Ureter (tissue), 1 donor: ENCODE measurements at places on chromosomes 4 and X. TPM values are rescaled to one million over a fixed set of nuclear protein-coding genes. Genes with fewer than 3 reads are reported as not detected.

- DNase-seq, result no peak
Measured at GRCh38 chr4:159159611-159160010, 56.7 kb downstream of the RAPGEF2 start.

The PDE6B gene
- 15.1 TPM for total RNA-seq

The DRD5 gene
- total RNA-seq, result not detected

GRCh38 chr4:138259271-138259670 lies 17.1 kb upstream of the SLC7A11 start:
- DNase-seq, result no peak

DNA sequence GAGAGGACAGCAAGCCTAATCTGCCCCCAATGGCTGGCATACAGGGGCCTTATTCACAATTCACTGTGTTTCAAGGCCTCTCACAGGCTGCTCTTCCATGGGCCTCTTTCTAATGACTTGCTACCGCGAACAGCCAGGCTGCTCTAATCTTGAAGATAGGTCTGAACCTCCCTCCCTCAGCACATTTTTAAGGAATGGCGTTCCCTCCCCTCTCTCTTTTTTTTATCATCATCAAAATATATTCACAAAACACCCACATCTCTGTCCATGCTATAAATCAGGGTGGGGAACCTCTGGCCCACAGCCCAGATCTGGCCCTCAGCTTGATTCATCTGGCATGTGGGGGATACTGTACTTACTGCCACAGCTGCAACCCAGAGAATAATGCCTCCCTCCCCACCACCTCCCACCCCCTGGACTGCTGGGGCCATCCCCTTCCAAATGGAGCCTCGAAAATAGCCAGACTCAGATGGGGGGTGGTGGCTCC lies 76.2 kb upstream of the PLAC1 start:
- DNase-seq, result no peak

DNA sequence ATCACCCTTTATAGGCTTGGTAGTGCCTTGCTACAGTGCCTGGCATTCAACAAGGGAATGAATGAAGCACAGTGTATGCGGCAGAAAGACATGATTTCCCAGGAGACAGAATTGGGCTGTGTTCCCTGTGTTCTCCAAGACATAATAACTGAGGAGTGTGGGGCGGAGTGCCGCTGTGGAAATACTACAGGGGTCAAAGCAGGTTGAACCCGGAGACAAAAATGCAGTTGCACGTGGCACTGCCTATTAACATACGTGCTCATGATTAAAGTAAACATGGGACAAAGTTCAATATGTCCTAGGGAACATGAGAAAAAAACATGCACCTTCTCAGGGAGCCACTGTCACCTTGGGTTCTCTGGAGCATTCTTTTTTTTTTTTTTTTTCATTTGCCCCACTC lies 820.8 kb downstream of the RPA4 start:
- DNase-seq, result no peak

DNA sequence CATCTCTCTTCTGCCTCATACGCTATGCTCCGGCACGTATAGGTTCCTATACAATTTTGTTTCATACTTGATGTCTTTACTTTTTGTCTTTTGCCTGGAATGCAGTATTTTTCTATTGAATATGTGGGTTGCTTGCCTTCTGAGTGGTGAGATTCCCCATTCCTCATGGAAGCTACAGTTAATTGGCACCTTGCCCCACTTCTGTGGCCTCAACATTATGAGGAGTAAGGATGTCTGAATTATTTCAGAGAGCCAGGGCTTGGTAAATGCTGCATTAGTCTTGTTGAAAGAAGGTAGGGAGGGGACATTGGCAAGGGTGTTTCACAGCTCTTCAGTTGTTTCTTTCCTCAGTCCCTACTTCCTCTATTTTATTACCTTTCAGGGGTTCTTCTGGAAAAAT lies 23.0 kb downstream of the CDKL5 start:
- DNase-seq, result no peak

- DNase-seq, result no peak
Measured at GRCh38 chrX:112056886-112057285, 25.7 kb downstream of the TRPC5 start.

GRCh38 chr4:165737309-165737972 lies 135.6 kb upstream of the TLL1 start:
- no peak for DNase-seq

DNA sequence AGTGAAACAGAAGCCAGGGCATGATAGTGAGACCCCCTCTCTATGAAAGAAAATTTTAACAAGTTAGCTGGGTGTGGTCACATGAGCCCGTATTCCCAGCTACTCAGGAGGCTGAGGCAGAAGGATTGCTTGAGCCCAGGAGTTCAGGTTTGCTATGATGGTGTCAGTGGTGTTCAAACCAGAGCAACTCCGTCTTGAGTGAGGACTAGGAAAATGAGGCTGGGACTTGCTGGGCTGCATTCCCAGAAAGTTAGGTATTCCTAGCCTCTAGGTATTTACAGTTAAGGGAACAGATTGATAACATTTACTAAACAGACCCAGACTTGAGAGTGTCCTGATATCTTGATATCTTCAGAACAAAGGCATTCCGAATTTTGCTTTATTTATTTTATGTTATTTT lies 37.0 kb upstream of the NOCT start:
- no peak for DNase-seq

- no peak for DNase-seq
Measured at GRCh38 chr4:44160776-44161367, 287.7 kb downstream of the KCTD8 start.

The MAGEC3 gene
- not detected for total RNA-seq

DNA sequence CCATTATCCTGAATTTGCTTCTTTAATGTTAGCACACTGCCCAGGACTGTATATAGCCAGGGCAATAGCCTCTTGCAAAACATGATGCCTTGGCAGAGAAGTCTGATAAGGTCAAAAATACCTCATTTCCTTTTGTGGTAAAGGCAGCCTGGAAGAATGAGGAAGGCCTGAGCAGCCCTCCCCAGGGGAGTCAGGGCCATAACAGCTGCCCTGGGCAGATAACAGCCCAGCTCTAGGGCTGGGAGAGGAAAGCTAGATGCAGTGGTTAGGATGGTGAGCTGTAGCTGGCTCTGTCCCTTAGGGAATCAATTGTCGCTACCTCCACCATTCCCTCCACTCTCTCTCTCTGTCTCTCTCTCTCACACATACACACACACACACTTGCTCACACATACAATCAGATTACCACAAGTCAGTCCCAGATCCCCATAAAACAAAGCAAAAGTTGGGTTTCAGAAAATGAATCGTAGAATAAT lies 29.2 kb downstream of the EFHC2 start:
- peak; percentile 43 for DNase-seq

The PRKG2 gene
- 4.7 TPM for total RNA-seq

The HMGN5 gene
- total RNA-seq, result 4.6 TPM

DNA sequence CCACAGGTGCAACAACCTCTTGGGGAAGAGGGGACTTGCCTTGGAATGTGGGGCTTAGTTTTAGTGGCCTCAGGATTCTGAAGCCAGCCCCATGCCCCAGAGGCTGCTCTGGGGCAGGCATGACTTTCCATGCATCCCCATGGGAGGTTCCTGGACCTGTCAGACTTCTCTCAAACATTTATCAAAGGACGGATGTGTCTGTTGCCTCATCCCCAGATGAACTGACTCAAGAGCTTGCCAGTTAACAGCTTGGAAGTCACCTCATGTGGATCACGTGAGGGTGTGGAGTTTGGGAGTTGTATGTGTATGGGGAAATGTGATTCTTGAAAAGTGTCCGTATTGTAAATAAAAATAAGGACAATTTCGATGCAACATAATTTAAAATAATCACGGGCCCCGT lies 341.5 kb downstream of the ARHGAP10 start:
- no peak for DNase-seq

GRCh38 chrX:107711521-107712181 lies 63.9 kb downstream of the TSC22D3 start:
- DNase-seq, result no peak

- DNase-seq, result no peak
Measured at GRCh38 chr4:150482581-150482980, 99.4 kb upstream of the MAB21L2 start.

GRCh38 chr4:40099010-40099409 lies 42.4 kb downstream of the N4BP2 start:
- no peak for DNase-seq

DNA sequence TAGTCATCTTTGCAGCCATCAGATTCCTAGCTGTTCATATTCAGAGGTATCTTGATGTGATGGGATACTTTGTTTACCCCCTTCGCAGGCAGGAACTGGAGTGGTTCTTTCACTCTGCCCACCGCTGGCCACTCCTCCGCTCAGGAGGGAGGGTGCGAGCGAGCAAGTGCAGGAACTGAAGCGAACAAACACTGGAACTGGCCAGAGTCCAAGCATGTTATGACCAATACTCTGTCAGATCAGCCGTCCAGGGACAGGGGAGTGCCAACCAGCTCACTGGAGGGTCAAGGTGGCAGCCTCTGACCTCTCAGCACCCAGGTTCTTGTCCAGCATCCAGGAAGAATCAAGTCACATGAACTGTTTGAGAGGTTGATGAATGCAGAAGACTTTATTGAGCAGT lies 18.0 kb upstream of the MANBA start:
- peak; percentile 67 for DNase-seq
